ENCODE measurements at places on chromosomes 16 and 17.

- no peak for DNase-seq
Observed at GRCh38 chr16:50677351-50677750, 3.8 kb downstream of the SNX20 start.

DNA sequence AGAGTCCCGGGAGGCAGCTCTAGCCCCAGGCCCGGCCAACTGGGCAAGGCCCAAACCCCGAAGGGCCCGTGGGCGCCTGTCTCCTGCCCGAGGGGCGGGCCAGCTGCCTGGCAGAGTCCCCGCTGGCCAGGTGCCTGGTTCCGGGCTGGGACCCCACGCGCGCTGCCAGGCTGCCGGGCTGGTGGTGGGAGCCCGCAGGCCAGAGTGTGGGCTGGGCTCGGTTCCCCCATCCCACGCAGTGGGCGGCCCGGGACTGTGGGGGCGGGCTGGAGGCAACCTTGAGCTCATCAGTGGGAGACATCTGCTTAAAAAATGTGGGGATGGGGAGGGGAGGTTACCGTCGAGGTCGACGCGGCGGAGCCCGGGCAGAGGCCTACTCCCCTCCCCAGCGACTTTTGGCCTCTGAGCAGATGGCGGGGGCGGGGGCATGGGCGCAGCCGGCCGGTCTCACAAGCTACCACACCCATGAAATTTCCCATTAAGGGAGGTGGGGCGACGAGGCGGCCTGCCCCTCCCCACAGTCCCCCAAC lies 176.4 kb upstream of the GSE1 start:
- DNase-seq = no peak

DNA sequence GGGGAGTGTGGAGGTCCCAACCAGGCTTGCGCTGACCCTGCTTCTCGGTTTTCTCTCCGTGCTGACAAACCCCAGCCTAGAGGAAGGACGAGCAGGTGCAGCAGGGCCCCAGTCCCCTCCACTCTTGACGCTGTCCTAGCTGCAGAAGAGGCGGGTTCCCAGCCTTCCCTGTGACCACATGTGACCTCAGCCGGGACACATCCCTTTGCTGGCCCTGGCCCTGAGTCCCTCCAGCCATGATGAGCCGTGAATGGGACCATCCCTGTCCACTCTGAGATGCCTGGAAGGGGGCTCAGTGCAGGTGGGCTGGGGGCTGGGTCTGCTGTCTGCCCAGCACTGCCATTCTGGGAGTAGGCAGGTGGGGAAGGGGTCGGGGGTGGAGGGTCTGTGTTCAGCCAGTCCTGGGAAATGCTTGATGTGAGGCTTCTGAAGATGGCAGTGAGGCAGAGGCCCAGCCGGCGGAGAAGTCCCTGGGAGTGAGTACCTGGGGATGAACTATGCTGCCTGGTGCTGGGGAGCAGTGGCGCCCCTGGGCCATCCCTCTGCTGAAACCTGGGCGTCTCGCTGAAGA lies 1.9 kb upstream of the TUBB3 start:
- no peak for DNase-seq

- DNase-seq = no peak
Observed at GRCh38 chr16:23847948-23848347, 12.2 kb downstream of the PRKCB start.
